ENCODE measurements at places on chromosomes 7 and 10.

- no peak for DNase-seq
These were observed 211.3 kb downstream of the PRKG1 start for GRCh38 chr10:51285601-51286000.

DNA sequence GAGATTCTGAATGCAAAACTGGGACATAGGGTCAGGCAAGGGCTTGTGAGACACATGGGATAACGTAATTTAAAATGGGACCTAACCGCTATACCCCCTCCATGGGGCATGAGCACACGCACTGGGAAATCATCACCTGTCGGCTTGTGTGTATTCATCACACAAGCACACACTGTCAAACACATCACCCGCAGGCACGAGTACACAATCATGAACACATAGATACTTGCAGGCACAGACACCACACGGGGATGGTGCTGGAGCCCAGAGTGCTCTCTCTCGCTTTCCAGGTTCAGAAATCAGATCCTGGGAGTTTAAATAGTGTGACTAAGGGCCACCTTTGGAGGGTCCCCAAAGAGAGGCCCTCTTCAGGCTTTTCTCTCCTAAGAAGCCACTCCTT is 19.6 kb upstream of the TLX1 start:
- DNase-seq = no peak

DNA sequence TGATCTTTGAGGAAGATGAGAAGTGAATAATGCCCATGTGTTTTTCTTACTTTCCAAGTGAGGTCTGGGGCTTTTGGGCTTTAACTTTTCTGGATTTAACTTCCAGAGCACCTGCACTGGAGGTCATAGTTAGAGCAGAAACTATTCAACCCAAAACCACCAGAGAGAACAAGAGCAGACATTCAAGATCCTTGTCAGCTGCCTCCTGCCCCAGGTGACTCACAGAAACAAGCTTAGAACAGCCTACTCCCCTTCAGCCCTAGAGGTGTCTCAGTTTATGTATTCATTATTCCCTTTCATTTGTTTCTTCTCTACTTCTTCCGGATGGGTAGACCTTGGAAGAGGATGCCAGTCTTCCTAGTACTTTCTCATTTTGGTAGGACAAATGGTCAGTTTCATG is 270.5 kb downstream of the CNTNAP2 start:
- DNase-seq = no peak

DNA sequence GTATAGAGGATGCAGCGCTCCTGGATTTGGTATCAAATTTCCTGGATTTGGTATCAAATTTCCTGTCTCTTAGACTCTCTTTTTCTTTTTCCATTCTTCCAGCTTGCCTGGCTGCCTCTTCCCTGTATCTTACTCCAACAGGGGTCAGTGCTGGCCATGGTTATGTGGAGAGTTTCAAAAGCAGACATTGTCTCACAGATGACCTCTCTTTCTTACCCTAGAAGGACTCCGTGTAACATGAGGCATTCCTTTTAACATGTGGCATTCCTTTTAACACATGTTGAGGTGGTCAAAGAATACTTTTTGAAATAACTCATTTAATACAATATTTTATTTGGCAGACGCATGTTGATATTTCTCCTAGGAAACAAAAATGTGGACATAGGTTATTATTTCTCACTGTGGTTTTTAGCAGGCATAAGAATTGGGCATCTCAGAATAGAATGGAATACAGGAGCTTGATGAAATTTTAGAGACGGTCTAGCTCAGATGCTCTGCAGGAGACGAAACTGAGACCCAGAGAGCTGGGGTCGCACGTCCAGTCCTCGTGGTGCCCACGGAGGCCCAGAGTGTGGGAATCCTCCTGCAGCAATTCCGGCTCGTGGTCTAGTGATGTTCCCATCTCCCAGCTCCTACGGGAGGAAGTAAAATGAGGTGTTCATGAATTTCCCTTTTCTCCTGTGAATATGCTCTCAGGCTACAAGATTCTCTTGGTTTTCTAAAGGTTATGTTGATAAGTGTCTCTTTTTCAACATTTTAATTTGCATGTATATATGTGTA is 59.6 kb upstream of the PITRM1 start:
- no peak for DNase-seq

GRCh38 chr7:81788246-81788645 is 18.4 kb upstream of the HGF start:
- no peak for DNase-seq

- peak; percentile 39 for DNase-seq
These were observed 555 bp downstream of the PHF14 start for GRCh38 chr7:10973942-10974911.

DNA sequence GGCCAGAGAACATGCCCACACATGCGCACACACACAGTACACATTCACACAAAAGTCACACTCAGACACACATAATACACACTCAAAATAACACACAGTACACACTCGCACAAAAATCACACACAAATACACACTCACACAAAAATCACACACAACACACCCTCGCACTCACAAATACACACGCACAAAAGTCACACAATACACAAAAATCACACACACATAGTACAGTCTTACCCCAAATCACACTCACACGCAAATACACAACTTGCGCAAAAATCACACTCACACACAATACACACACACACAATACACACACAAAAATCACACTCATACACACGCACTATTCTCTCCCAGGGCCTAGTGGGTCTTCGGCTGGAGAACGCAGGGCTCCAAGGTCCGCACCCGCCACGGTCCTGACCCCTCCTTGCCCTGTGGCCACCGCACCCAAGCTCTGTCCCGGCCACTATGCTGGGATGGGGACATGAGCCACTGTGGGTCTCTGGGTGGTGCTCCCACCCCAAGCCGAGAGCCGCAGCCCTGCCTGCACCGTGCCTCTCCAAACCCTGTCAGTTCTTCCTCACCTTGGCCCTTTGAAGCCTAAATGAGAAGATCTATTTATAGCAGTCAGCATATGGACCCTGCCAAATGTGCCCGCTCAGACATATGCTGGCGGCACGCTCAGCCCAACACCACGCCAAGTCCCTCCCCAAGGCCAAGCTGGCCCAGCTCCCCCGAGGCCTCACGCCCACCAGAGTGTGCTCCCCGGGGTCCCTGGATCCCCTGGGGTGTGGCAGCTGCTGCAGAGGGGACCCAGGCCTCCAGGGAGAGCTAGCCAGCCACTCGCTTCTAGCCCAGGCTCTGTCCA is 55.9 kb downstream of the ELFN1 start:
- DNase-seq = no peak

DNA sequence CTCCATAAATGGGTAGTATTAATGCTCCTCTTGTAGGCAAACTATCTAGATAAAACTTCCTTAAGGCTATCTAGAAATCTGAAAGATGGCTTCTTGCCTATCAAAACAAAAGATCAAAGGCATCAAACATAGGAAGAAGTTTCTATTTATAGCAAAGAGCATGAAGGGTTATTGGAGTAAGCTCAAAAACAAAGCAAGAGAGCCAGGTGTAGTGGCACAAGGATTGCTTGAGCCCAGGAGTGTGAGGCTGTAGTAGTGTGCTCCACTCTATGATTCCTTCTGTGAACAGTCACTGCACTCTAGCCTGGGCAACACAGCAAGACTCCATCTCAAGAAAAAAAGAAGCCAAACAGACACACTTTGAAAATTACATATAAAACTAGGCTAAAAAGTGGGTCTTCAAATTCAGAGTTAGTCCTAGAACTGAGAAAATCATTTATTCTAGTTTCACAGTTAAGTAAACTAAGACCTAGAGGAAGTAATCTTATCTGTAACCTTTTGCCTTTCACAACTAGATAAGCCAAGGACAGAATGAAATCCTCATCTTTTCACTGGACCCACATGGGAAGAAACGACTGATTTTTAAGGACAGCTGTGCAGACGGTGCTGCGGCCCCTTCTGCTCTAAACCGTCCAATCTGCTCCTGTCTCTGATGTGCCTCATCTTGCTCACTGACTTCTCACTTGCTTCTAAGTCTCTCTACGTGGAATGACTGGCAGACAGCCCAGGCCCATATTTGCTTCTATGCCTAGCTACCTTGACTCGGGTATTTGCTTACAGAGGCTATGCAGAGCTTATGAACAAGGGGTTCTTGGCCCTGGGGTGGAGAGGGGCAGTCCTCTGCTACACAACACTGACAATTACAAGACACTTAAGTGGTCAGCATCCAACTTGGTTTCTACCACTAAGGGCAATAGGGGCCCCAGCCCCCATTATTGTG is 50.0 kb downstream of the ESYT2 start:
- no peak for DNase-seq

DNA sequence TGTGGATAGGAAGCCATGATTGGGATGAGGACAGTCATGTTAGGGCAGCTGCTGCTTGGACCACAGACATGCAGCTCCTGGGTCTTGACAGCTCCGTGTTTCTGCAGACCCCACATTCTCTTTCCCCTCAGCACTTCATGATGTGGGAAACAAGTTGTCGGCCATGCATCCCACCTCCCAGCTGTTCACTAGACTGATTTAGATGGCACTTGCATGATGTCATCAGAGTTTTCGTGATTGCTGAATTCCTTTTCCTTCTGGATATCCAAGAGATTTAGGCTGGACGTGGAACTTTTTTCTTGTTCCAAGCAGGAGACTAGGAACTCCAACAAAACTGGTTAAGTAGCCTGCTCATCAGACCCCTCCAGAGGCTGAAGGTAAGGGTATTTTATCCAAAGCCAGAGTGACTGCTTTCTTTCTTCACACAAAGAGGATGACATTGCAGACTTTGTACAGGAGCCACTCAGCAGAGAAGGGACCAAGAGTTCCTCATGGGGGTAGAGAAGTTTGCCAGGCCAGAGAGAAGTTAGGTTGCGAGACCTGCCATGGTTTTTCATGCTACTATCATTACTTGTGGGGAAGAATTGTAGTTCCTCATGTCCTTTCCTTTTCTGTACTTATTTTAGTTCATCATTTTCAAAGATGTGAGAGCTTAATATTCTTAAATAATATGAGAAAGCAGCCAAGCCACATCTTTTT is 117.7 kb upstream of the GJD4 start:
- no peak for DNase-seq

- DNase-seq = no peak
These were observed 10.6 kb upstream of the LYZL2 start for GRCh38 chr10:30639946-30640786.

DNA sequence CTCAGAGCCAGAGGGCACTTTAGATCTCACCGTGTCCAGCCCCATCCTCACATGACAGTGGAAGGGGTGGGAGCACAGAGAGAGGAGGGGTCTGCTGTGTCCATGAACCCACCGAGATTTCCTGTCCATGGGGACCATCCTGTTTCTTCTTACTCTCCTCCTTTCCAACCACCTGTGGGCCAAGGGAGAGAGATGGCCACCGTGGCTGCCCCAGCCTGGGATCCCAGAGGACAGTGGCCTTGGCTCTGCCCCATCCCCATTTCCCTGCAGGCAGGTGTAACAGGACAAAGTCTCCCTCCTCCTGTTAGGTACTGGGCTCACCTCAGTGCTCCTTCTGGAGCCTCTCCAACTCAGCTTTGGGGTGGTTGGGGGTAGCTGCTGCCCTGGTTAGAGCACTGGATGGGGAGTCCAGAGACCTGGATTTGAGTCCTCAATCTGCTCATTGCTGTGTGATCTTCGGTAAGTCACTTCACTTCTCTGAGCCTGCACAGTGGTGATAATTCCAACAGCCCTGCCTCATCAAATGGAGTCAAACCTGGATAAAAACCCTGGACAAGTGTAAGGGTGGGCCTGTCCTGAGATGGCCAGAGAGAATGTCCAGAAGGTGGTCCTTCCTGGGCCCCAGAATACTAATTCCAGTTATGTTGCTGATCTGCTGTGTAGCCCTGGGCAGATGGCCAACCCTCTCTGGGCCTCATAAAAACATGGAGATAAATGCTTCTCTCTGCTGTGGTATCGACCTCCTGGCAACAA is 17.8 kb upstream of the PCBD1 start:
- DNase-seq = no peak

GRCh38 chr10:76885816-76886215 is 751.8 kb downstream of the KCNMA1 start:
- DNase-seq = no peak

DNA sequence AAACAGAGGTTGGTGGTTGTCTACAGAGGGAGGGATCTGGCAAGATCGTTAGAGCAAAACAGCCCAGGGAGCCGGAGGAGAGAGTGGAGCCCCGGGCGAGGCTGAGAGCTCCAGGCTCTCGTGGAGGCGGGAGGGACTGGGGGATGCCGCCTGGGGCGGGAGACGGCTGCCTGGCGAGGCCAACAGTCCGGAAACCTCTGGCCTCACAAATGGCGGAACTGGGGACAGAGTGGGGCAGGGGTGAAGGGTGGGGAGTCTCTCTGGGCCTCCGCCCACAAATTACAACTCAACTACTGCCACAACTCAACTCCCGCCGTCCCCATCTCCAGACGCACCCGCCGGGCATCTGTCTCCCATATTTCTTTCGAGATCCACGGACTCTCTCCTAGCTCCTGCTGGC is 47.7 kb downstream of the CLEC2L start:
- DNase-seq = no peak

DNA sequence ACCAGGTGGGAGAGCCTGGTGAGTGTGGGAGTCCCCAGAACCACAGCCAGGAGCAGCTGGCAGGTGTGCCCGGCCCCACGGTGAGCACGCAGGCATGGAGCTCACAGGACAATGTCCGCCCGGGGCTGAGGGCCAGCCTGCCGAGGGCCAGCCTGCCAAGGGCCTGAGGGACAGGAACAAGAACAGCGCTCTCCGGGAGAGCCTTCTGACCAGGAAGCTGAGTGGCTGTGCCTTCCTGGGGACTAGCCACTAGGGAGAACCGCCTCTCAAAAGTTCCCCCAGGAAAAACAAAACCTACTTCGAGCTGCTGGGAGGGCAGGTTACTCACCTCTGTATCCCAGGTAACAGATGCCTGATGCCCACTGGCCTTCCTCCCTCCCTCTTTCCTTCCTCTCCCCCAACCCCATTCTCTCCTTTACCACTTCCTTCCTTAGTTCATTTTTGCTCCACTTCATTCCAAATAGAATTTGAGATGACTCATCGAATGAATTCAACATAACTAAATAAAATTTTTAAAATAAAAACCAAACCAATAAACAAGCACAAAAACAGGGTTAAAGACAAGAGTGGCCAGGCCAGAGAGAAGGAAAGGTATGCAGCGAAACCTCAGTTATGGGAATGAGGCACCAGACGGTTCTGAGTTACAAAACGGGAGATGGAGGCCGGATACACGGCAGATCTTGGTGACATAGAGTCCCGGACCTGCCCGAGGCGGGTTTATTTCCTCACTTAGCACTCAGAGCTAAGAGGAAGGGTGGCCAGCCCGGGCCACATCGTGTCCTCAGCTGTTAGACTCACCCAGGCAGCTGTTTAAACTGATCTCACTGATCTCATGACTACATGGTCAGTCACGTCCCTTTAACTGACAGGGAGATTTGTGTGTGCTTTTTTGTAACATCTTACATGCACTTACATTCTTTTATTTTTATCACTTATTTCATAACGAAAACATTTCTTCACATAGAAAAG is 128.5 kb downstream of the TNS3 start:
- DNase-seq = no peak

- DNase-seq = no peak
These were observed 109.5 kb upstream of the ITGB1 start for GRCh38 chr10:33067481-33067880.
